Right ventricle myocardium inferior (tissue), 1 donor: ENCODE measurements at places on chromosomes 7 and 10. TPM values are rescaled to one million over a fixed set of nuclear protein-coding genes. Genes with fewer than 3 reads are reported as not detected.

The ALOX5 gene
- 7.3 TPM for total RNA-seq

The WDFY4 gene
- 2.5 TPM for total RNA-seq

The ZNF853 gene
- 10.3 TPM for total RNA-seq

The CALHM1 gene
- total RNA-seq, result not detected

The CPEB3 gene
- total RNA-seq, result 14.1 TPM

The OR9A2 gene
- not detected for total RNA-seq

The FAM237B gene
- total RNA-seq, result not detected

GRCh38 chr7:142120524-142120923 is 9.0 kb downstream of the MGAM2 start:
- DNase-seq, result no peak

DNA sequence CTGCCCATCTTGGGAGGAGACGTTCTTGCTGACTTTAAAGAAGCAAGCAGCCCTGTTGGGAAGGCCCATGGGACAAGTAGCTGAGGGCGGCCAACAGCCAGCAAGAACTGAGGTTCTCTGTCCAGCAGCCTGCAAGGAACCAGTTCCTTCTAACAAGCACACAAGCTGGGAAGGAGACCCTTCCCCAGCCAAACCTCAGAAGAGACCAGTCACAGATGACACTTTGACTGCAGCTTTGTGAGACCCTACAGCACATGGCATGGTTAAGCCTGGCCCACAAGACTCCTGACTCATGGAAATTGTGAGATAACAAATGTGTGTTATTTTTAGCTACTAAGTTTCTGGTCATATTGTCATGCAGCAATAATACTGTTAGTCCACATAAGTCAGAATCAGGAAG is 99.9 kb downstream of the PRLHR start:
- no peak for DNase-seq

DNA sequence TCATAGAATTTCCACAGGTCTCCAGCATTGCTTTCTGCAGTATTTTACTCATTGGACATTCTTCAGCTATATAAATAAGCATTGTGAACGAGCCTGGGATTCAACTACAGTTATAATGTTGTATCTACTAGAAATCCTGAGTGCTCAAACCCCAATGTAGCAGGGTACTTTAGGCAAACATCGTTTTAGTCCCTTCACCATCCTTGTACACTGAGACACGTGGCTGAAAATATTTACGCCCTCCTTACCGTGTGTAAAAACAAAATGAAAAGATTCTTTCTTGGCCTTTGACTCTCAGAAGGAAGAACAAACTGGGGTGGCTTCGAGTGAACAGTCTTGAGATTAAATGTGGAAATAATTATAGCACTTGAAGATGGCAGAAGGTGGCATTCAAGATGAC is 25.2 kb downstream of the CDK6 start:
- no peak for DNase-seq

DNA sequence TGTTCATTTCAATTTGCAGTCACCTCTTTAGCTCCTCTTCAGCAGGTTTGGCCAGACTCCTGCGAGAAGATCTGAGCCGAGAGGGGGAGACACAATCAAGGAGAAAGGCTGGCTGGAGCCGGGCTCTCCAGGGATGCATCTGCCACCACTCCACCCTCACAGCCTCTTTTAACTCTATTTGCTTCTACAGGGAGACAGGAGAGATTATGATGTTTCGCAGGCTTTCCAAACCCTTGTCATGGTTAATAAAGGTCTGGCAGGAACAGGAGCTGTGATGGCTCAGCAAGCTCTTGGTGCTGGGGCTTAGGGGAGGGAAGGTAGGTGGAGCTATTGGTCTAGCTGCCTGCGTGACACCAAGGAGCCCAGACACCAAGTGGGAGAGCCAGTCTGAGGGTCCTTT is 448.1 kb upstream of the PODXL start:
- DNase-seq, result no peak

DNA sequence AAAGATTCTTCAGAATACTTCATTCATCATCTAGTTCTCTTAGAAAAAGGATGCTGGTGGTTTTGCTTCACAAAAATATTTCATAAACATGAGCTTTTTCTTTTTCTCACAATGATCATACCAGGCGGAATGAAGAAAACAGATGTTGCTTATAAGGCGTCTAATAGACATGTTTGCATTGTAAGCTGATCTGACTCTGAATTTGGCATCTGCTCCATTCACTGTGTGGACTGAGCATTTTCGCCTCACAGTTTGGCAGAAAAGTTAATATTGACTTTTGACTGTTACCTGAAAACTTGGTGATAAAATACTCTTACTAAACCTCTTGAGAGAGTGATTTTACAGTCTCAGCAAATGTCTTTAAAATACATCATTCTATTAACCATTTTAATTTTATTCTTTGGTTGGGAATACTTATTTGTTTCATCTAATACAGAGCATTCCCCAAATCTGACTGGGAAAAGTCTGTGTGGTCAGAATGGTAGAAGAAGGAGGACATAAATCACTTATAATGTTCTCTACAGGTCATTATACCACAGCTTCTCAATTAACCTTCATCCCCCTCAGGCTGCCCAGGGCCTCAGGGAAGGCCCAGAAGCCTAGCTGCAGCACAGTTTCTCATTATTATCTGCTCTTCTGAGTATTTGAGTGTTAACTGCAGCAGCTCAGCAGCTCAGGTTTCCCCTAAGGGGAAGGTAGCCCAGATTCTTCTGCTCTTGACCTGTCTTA is 121.6 kb upstream of the KAT6B start:
- DNase-seq, result no peak

DNA sequence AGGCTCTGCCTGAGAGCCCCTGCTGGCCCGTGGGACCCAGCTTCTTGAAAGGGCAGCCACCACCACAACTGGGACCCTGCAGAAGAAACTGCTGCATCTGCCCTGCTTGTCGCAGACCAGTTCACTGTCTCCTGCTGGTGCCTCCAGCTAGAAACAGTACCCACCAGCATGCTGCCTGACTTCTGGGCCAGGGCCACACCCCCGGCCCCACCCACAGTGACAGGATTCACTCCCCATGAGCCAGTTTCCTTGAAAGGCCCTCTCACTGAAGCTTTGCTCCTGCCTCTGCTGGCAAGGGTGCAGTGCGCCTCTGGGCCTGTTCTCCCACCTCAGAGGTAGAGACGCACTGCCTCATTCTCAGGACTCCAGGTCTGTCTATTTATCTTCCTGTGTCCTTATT is 32.4 kb downstream of the ANXA11 start:
- DNase-seq, result peak; percentile 49

GRCh38 chr7:99994819-99995218 is 19.0 kb upstream of the AZGP1 start:
- DNase-seq, result no peak

DNA sequence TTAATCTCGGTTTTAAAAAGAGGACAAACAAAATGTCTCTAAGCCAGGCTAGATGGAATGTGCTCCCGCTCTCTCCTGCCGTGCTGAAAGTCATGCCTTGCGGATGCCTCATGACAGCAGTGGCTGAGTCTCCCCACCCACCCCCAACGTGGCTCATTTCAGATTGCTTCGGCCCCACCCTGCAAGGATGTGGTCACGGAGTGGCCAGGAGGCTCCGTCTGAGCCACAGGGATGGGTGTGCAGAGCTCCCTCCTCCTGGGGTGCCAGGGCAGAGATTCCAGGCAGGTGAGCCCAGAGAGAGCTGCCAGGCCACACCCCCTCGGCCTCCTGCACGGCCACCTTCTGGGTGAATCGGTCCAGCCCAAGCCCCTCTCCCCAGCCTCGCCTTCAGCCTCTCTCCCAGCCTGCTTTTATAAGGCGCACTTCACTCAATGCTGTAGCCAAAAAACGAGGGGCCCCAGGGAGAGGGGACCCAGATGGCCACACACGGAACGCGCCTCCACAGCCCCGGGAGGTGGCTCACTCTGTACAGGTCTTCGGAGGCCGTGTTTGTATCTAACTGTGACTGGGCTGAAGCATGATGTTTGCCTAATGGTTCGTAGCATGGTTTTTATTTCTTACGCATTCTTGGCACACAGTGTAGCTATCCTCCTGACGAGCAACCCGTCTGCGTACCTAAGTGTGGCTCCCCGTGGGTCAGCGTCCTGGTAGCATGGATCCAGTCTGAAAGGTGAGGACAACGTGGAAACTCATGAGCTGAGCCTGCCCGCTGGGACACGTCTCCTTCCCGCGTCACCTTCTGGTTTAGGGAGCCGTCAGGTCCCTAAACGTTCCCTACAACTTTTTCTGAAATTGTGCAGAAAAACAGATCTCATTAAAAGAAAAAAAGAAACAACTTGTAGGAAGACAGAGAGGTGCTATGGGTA is 413.8 kb upstream of the FOXK1 start:
- no peak for DNase-seq

DNA sequence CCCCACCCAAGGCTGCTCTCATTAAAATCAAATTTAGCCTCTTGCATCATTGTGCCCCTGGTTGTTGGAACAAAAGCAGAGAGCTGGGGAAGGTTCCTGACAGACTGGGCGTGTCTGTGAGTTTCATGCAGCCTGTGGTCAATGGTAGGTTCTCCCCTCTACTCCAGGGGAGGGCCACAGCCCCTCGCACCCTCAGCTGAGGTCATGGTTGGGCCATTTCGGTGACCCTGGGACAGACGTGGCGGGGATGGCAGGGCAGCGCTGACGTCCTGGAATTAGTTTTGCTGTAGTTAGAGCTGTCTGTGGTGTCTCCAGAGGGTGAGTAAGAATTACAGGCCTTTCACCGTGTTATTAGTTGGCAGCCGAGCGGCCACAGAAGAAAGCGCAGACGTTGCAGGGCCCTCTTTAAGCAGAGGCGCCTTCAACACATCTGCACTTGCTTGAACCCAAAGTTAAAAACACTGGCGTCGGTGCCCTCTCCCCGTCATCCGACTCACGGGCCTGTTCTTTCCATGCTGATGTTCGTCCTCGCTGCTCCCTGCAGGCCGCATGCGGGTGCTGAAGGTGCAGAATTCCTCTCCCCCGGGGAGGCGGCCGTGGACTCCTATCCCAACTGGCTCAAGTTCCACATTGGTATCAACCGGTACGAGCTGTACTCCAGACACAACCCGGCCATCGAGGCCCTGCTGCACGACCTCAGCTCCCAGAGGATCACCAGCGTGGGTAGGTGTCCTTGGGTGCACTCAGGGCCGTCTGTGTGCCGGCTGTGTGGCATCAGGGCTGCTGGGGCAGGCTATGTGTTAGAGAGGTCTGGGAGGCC is 2.8 kb downstream of the FAM20C start:
- no peak for DNase-seq

- DNase-seq, result no peak
Measured at GRCh38 chr7:85686401-85687181, 499.7 kb upstream of the SEMA3D start.

- no peak for DNase-seq
Measured at GRCh38 chr7:8018961-8019360, 50.4 kb downstream of the GLCCI1 start.

- DNase-seq, result no peak
Measured at GRCh38 chr10:90837486-90837885, 20.4 kb downstream of the HTR7 start.

- DNase-seq, result no peak
Measured at GRCh38 chr10:34809796-34810195, 5.3 kb downstream of the PARD3 start.

- DNase-seq, result peak; percentile 32
Measured at GRCh38 chr7:41882256-41882655, 179.4 kb upstream of the INHBA start.

DNA sequence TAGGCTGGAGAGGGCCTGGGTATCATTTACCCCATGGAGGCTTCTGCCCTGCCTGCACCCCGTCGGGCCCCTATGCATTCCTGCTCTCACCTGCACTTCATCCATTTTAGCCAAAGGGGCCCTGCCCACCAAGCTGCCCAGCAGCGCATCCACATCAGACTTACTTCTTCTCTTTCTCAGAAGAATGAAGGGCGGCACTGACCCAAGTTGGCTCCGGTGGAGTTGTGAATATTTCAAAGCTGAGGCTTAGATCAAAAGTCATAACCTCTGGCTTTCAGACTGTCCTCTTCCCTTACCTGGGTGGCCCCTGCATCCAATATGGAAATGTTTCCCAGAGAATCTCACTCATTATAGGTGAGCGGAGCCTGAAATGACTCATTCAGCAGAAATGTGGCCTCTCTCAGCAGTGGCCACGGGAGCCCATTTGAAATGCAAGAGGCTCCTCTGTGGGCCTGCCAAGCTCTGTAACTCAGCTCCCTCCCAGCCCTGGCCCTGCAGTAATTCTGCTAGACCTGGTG is 117.6 kb upstream of the TCF7L2 start:
- DNase-seq, result no peak

DNA sequence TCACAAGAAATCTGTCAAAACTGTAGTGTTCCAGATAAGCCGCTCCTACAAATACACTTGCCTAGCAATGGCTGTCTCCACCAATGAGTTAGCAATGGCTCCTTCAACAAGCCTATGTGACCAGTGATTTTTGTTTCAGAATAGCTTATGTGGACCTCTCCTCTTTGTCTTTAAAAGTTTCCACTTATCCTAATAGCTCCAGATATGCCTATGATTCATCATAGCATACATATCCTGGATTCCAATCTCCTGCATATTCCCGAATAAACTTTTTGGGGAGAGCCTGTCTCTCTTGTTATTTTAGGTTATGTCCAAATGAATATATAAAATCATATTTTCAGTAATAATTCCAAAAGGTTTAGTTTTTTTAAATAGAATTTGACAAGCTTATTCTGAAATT is 510.6 kb downstream of the ARL4A start:
- DNase-seq, result no peak

DNA sequence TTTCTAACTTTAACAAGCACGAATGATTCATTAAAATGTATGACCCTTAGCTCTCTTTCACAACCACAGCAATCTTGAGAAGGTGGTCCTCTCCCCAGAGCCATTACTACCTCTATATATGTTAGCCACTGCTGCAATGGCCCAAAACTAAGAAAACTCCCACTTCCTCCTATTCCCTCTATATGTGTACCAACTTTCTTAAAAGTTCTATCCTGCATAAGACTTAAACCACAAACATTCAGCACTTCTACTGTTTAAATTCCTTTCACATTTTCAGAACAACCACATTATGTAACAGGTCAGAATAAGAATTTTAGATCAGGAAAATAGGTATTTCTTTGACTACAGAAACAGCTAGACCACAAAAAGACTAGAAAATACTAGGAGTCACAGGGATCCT is 36.2 kb downstream of the WASL start:
- no peak for DNase-seq

DNA sequence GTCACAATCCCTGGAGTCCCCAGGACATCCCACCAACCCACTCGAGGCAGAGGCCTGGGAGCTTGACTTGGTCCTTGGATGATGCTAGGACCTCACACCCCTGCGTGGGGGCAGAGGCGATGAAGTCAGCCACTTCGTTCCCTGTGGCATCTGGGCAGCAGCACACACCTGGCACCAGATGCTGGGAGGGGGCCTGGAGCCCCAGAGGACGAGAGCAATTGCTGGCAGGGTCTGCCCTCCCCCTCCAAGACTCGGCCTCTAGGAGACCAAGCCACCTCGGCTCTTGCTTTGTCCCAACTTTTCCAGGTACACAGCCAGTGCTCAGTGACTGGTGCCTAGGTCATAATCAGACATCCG is 39.1 kb downstream of the DPYSL4 start:
- peak; percentile 35 for DNase-seq

GRCh38 chr10:46516660-46517416 is 39.6 kb downstream of the GPRIN2 start:
- peak; percentile 30 for DNase-seq

DNA sequence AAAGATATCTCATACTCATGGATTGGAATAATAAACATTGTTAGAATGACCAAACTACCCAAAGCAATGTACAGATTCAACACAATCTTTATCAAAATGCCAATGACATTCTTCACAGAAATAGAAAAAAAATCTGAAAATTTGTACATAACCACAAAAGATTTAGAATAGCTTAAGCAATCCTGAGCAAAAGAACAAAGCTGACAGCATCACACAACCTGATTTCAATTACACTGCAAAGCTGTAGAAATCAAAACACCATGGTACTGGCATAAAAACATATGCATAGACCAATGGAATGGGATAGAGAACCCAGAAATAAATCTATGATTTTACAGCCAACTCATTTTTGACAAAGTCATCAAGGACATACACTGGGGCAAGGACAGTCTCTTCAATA is 130.0 kb upstream of the TMEM72 start:
- no peak for DNase-seq
